Naive B cell (primary cell): ENCODE measurements at places on chromosomes 3 and 15. TPM values are rescaled to one million over a fixed set of nuclear protein-coding genes. Genes with fewer than 3 reads are reported as not detected.

GRCh38 chr3:128556384-128556783, 63.4 kb upstream of the GATA2 start:
- no peak for DNase-seq

DNA sequence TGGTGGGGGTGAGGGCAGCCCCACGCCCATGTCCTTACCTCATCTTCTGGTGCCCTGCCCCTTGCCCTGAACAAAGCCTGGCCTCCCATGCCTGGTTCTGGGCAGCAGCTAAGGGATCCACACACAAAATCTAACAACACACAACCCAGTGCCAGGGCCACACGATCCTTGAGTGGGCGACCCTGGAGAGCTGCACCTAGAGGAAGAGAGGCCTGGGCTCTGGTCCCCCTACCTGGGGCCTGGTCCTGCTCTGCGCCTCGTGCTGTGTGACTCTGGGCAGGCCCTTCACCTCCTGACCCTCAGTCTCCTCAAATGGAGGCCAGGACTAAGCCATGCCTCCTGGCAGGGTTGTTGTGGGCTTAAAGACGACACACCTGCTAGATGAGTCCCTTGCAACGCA, 20.0 kb upstream of the C3orf22 start:
- no peak for DNase-seq

Gene SLC22A13
- polyA plus RNA-seq: not detected

Gene CYP1A2
- not detected for polyA plus RNA-seq

Gene TEX55
- polyA plus RNA-seq: not detected
